Adrenal gland (tissue), 19 donors: ENCODE measurements at places on chromosomes 11 and 22.
A peak's percentile ranks its signal among the peaks of the same experiment; 100 is the strongest.

GRCh38 chr11:117225553-117226170 lies 6.2 kb downstream of the PCSK7 start:
- peak; percentile 15 for DNase-seq

GRCh38 chr11:2934021-2934550 lies 4.9 kb upstream of the PHLDA2 start:
- DNase-seq, result no peak

DNA sequence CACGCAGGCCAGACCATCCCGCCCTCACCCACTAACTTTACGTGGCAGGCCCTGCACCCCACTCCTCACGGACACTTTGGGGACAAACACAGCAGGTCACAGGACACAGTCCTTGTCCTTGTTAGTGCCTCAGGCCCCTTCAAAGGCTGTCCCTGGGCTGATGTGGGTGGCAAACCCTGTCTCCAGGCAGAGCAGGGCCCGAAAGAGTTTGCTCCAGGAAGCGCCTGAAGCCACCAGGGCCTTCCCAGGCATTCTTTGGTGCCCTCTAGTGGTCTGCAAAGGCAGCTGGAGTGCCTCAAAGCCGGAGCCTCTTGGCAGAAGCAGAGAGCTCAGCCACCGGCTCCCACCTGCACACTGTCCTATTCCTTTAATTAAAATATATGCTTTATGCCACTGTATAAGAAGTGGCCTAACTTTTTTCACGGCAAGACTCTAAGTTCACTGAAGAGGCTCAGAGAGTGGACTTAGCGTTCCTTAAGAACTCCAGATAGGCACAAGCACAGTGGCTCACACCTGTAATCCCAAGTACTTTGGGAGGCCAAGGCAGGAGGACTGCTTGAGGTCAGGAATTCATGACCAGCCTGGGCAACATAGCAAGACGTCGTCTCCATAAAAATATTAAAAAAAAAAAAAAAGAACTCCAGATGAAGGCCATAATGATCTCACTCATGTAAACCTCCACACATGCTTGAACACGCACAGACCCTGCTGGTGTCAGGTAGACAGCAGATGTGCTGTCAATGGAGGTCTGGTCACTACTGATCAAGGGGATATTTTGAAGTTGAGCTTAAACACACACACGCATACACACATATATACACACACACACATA lies 11.1 kb downstream of the TXN2 start:
- DNase-seq, result peak; percentile 91

DNA sequence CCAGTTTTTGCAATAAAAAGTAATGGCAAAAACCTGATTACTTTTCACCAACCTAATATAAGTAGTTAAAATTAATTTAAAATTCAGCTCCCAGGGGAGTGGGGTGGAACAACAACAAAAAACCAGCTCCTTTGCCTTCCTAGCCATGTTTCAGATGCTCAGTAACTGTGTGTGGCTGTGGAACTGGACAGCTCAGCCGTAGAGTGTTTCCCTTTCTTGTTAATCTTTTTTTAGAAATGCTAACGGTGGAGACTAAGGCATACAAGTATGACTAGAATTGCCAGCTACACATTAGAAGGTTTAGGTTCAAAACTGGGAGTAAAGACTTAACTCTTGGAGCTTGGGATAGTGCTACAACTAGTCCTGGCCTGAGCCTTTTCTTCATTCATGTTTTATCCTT lies 45.0 kb downstream of the PPP6R3 start:
- no peak for DNase-seq

DNA sequence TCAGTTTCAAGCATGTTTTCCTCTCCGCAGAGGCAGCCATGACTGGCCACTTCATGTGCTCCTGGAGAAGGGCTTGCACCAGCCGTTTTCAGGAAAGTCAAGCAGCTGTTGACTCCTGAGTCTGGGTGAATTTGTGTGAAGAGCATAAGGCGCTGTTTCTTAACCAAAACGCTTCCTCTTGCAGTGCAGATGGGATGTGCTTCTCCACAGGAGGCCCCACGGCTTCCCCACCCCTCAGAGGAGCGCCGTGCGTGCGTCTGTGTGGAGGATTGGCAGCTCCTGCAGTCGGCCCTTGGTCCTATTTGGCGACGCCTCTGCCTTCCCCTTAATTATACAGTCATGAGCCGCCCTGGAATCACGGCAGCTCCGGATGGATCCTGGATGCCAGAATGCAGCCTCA lies 54.1 kb upstream of the B3GAT1 start:
- no peak for DNase-seq

- DNase-seq, result no peak
These were observed 46.6 kb downstream of the SLC1A2 start for GRCh38 chr11:35372565-35373283.
